ENCODE measurements at places on chromosomes 3 and 15.

DNA sequence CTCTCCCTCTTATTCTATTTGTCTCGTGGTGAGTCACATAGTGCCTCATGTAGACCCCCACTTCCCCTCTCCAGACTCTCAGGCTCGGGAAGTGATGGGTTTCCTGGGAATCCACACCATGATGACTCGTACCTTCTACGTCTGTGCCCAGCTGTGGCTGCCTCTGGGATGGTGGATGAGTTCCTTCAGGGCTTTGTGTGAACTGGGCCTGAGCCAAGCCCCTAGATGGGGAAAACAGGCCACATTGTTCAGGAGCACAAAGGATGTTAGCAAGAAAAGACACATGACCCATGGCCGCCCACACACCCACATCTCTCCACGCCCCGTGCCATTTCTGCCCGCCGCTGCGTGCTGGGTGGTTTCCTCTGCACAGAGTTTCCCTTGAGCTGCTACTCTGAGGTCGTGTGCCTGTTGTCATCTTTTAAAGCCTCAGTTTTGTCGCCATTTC lies 10.5 kb downstream of the ISG20 start:
- peak; percentile 71 for DNase-seq

- no peak for DNase-seq
Observed at GRCh38 chr3:28042095-28042635, 199.3 kb upstream of the CMC1 start.

DNA sequence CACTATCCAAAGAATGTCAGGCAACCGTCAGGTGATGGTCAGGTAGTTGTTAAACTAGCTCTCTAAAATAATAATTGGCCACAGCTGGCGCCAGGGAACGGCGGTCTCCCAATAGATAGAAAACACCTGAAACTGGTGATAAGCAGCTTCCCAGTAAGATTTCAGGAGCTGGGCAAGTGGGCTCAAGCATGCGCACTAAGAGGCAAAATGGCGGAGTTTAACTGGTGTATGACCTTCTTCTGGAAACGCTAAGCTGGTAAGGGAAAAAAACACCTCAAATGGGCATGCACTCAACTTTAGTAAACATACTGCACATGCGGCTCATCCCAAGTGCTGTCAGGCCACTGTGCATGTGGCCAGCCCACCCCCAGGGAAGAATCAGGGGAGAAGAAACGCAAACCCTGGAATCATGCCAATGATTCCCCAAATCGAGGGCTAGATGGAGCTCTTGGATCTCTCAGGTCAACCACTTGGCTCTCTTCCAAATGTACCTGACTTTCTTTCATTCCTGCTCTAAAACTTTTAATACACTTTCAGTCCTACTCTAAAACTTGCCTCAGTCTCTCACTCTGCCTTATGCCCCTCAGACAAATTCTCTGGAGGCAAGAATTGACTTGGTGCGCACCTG lies 195.0 kb downstream of the ZNF621 start:
- no peak for DNase-seq

DNA sequence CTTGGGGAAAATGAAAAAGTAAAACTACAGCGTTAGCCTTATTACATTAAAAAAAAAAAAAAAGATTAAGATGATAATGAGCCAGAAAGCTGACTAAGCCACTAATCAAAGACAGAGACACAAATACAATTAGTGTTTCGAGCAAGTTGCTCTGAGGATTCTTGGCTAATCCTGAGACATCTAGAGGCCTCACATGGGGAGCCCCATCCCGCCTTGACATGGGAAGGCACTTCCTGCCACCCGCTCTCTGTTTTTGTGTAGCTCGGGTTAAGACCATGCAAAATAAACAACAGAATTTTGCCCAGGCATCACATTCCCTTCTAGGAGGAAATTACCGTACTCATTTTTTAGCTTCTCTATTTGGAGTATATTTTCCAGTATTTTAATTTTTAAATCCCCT lies 15.3 kb downstream of the HESX1 start:
- no peak for DNase-seq

GRCh38 chr3:179464323-179465092 lies 13.2 kb upstream of the GNB4 start:
- no peak for DNase-seq

GRCh38 chr3:171396048-171396447 lies 64.2 kb downstream of the TNIK start:
- DNase-seq = no peak

DNA sequence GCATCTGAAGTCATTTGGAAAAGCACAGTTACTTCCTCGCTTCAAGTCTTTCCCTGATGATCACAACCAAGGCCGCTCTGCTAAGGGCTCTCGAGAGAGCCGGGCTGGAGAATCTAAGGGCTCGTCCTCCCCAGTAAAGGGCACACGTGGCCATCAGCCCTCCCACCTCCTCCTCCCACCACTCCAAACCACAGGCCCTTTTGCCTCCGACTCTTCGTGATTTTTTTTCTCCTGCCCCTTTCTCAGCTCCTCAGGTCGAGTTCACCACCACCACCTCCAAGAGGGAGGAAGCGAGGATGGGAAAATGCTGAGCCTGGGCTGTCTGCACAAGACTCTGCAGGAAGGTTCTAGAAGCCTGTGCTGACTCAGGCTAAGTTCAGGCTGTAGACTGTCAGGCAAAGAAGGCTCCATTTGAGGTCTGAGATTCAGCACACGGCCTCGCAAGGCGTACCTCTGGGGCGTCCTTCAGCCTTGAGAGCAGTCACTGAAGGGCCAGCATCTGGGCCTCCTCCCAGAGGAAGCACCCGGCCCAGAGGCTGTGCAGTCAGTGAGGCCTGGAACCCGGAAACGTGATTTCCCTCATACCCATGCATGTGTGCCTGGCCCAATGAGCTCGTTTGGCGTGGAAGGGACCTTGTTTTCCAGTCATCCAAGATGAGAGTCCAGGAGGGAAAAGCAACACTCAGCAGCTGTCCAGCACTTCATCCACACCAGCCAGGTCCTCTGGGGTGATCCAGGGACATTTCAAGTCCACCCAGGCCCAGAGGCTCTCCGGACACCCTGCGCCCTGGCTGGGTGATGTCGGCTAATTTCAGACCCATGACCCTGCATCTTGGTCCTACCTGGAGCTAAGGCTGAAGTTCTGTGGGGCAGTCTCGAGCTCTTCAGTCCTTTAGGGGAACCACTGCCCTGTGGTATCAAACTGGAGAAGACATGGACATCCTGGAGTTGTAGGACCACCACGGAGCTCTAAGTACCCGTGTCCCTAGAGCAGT lies 196.8 kb downstream of the XXYLT1 start:
- no peak for DNase-seq

DNA sequence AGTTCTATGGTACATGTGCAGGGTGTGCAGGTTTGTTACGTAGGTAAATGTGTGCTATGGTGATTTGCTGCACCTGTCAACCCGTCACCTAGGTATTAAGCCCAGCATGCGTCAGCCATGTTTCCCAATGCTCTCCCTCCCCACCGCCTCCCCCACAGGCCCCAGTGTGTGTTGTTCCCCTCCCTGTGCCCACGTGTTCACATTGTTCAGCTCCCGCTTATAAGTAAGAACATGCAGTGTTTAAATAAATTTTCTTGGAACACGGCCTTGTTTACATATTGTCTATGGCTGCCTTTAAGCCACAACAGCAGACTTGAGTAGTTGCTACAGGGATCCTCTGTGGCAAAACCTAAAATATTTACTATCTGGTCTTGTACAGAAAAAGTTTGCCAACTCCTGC lies 41.3 kb upstream of the CORO2B start:
- DNase-seq = no peak

GRCh38 chr15:69232144-69232543 lies 66.6 kb upstream of the PAQR5 start:
- DNase-seq = no peak

- DNase-seq = no peak
Observed at GRCh38 chr15:58934521-58934920, 1.0 kb upstream of the SLTM start.

All from T-helper 2 cell (primary cell).